Stimulated activated naive CD4-positive, alpha-beta T cell treated with Interleukin-2 at 50 U/mL for 16 hours (primary cell): ENCODE measurements at places on chromosomes 3 and 15.

DNA sequence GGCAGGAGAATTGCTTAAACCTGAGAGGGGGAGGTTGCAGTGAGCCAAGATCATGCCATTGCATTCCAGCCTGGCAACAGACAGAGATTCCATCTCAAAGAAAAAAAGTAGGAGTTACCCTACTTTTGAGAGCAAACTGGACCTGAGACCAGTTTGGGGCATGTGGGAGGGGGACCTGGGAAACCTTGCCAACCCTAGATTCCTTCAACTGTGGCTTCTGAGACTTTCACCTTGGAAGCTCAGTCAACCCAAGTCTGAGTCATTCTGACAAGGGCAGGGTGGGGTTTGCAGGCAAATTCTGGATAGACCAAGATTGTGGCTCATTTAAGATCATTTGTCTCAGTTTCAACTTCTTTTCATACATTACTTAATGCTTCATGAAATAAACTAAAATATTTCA lies 23.8 kb upstream of the SIAH2 start:
- DNase-seq, result peak; percentile 27

DNA sequence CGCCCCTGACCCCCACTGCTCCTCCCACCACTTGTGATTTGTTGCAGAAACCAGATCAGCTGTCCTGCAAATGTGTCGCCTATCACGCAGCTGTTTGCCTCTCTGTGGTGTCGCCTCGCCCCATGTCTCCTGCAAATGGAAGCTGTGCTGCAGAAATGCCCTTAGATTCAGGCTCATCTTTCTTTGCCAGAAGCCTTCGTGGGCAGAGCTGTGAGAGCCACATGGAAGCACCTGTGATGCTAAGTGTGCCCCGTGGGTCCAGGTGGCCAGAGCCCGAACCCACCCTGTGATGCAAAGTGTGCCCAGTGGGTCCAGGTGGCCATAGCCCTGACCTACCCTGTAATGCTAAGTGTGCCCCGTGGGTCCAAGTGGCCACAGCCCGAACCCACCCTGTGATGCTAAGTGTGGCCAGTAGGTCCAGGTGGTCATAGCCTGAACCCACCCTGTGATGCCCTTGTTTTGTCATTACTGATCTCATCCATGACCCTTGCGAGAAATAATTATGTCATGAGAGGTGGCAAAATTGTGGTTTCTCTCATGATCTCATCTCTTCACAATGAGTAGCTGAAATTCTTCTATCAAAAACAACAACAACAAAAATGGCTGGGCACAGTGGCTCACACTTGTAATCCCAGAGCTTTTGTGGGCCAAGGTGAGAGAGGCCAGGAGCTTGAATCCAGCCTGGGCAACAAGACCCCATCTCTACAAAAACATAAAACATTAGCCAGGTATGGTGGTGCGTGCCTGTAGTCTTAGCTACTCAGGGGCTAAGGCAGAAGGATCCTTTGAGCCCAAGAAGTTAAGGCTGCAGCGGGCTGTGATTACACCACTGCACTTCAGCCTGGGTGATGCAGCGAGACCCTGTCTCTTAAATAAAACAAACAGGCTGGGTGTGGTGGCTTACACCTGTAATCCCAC lies 187.4 kb downstream of the GOLGA6L6 start:
- DNase-seq, result no peak

DNA sequence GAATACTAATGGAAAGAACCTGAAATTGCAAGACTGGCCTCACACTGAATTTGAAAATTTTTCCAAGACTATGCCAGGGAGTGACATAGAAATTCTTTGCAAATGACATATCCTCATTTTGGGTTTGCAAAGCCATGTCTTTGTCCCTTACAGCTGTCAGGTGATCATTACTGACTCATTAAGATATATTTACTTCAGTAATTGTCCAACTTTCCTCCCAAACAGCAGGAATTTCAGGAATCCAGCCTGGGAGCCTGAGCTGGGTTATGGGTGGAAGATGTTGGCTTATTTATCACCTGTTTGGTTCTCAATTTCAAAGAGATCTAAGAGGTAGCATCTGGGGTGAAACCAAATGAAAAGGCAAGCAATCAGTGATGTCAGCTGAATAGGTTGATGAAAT lies 111.6 kb upstream of the ACP3 start:
- DNase-seq, result no peak

- DNase-seq, result no peak
Observed at GRCh38 chr3:177781686-177782161, 584.4 kb upstream of the TBL1XR1 start.

DNA sequence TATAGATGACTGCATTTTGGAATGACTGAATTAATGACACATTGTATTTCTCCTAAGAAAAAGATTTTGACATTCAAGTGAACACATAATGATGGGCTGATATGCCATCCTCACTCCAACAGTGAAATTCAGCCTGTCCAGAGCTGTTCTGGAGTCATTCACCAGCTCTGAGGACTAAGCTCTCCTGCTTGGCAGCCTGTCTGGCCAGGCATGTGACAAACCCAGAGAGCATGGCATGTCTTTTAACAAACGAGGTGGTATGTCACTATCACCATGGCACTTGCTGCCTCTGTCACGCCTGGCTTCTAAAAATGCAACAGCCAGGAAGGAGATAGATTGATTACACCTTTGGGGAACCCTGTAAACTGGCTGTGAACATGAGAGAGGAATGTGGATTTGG lies 1.4 kb downstream of the ACTC1 start:
- no peak for DNase-seq
